ENCODE measurements at places on chromosomes 12 and 14.

GRCh38 chr12:19306366-19306765 lies 132.9 kb upstream of the AEBP2 start:
- DNase-seq = no peak

DNA sequence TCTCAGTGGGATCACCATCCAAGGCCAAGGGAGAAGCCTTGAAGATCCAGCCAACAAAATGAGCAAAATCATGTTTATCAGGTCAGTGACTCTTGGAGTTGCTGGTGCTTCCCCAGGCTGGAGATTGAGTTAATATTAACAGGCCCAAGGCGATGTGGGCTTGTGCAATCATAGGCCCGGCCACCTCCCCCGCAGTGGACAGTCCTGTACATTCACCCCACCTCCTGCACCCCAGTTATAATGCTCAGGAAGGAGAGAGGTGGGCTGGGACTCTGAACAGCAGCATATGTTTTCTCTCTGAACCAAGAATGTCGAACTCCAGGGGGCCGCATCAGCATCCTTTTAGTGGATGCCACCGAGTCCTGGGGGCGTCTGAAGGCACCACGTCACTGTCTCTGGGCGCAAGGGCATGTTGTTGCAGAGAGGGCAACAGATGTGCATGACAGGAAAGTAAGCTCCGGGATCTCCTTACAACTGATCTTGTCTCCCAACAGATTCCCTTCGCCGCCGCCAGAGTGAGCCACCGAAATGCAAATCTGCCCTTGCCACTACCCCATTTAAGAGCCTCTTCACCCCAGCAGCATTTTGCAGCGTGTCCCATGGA lies 32.2 kb upstream of the SERPINA6 start:
- DNase-seq = peak; percentile 80

DNA sequence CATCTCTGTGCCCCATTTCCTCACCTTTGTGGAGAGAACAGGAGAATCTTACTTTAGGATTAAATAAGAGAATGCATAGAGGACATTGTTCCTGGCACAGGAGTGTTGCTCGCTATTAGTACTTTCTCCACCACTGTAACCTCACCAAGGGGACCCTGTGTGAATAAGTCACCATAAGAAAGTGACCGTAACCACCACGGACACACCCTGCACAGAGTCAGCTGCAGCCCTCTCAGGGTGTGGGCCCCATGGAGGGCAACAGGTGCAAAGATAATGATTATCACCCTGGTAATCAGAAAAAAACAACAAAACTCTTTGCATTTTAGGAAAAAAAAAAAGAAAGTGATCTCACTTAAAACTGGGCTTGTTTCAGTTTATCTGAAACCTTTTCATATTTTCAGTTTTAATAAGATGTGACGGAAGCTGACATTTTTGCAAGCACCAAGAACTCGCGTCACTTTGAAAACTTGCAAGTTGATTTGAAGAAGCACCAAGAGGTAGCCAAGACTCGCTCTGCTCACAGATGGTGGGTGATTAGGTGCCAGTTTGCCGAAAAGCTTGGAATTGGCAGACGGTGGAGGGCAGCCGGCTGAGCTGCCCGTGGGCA lies 87.0 kb upstream of the VRK1 start:
- no peak for DNase-seq

DNA sequence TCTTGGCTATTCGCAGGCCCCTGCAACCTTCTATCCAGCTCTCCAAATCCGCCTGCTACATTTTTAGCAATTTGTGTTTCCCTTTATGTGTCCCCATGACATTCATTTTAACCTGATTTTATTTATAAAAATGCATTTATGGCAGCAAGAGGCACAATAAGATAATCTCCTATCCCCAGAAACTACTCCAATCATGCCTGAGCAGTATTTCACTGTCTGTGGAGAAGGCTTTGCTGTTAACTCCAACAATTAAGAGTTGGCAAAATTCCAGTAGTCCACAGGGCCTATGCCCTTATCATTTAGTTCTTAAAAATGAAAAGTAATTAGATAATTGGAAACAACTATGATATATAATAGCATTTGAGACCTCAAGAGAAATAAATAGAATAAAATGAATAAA lies 462.4 kb downstream of the TRHDE start:
- DNase-seq = no peak

DNA sequence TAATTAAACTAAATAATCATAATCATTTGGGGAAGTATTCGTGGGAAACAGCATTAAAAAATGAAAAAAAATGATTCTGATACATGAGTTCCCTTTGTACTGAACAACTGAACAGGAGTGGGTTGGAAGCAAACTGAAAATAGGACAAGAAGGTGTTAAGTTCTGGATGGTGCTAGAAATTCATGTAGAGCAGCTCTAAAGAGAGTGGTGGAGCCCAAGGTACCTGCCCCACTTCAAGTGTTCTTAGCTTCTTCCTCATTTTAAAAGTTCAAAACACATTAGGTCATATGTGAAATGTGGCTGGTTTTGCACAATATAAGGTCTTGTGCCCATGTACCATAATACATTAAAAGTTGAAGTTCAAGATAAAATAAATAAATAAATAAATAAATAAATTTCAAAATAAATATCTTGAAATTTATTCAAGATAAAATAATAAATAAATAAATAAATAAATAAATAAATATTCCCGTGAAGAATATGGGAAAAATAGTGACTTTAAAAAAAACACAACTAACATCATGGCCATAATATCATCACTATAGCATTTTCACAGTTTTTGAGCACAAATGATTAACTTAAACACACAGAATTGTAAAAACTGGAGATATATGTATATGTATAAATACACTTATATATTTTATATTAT lies 191.5 kb upstream of the PRKD1 start:
- DNase-seq = no peak

DNA sequence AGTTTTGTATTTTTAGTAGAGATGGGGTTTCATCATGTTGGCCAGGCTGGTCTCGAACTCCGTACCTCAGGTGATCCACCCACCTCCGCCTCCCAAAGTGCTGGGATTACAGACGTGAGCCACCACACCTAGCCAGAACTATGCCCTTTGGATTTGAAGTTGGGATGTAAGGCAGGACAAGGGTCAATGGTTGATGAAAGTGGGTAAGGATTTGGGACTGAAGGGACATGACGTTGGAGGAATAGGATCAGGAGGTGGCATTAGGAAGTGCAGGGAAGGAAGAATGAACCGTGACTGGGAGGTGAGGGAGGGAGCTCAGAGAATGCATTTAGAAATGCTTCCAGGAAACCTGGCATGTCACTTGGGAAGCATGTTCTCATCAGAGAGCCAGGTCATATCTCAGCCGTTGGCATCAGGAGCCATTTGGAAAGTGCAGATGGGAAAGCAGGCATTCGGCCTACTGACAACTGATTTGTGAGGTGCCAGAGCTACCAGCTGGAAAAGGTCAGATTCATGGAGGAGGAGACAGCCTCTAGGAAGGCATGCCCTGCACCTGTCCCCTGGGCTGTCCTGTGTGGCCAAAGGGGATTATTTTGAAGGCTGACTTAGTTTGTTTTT lies 2.2 kb downstream of the CRADD start:
- no peak for DNase-seq

Measured in fibroblast of mammary gland (primary cell).